ENCODE measurements at places on chromosomes 7 and 10.
A peak's percentile ranks its signal among the peaks of the same experiment; 100 is the strongest.

DNA sequence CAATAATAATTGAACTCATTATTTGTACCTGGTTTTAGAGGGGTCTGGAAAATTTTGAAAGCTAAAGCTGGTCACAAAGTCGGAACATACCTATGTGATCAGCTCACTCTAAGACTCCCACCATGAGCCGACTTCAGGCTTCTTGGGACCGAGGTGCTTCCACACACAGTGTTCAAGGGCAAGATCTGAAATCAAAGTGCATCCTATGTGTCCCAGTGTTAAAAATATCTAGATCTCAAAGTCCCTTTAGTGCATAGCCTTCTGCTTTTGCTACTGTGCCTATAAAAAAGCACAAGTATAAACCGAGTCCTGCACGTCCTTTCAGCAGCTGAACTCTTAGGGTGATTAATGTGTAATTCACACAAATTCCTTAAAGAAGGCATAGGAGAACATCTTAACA, 43.5 kb upstream of the FXYD4 start:
- DNase-seq = no peak

DNA sequence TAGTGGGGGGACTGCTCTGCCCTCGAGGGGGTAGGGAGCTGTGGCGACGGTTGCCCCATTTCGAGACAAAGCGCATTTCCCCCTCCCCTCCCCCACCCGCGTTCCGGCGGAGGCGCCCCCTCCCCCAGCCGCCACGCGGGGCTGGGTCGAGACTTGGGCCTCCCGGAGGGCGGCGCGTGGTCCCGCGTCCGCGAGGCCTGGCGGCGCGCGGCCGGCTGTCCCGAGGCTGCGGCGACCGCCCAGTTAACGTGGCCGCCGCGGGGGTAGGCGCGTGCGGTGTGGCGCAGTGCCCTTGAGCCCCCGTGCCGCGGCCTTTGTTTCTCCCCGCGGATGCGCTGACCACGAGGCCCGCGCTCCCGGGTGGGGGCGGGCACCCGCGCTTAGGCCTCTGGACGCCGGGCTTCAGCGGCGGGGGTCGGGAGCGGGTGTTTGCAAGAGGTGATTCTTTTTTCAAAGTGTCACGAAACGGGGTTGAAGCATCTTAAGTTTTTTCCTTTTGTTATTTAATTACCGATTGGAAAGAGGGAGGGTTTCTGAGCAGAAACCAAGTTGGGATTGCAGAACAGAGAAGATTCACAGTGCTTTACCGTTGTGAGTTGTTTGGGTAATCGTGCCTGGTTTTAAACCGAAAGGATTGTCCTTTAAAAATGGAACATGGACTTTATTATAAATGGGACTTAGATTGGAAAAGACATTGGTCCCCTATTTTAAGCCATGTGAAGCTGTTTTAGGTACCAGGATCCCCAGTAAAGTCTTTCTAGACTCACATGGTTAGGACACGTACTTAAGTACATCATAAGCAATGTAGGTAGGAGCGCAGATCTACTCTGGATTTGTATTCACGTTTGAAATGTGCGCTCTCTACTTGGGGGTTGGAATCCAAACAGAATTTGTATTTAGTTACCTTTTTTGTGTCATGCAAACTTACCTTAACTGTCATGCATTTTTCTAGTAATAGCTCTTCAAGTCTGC, 760 bp downstream of the CBX3 start:
- peak; percentile 84 for DNase-seq

DNA sequence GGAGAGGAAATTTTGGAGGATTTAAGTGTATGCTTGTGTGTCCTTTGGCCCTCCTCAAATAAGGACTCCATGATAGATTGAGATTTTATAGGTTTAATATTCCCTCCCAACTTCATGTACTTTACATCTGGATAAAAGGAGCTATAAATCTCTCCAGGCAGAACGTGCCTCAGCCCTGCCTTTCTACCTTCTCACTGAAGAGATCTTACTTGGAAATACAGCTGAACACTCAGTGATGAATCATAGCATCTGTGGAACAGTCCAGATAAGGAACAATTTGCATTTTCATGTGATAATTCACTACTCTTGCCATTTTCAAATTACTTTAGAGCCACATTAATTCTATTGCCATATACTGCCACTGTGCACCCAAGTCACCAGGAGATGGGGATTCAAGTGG, 364.6 kb upstream of the PODXL start:
- no peak for DNase-seq

DNA sequence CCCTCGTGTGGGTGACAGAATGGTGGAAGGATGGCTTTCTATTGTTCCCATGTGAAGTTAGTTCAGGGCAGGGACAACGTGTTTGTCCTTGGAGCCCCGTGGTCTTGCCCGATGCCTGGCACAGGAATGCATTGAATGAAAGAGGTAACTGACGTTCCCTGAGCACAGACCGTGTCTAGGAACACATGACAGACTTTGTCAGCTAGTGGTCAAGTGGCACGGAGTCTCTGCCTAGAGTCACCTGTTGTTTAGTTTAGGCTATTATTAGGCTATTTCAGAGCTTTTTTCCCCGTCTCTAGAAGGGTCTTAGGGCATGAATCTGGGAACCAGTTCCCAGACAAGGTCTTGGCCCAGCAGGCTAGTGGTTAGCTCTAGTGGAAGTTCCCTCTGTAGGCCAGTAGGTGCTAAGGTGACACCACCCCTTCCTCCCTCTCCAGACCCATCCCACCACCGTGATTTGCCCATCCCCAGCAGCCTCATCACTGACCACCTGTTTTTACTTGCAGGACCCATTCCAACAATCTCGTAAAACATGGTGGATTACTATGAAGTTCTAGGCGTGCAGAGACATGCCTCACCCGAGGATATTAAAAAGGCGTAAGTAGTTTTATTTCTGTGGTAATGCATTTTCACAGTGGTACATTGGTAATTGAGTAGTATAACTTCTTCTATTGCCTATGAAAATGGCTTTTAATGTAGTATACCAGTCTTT, 21.4 kb downstream of the DNAJB6 start:
- DNase-seq = no peak

DNA sequence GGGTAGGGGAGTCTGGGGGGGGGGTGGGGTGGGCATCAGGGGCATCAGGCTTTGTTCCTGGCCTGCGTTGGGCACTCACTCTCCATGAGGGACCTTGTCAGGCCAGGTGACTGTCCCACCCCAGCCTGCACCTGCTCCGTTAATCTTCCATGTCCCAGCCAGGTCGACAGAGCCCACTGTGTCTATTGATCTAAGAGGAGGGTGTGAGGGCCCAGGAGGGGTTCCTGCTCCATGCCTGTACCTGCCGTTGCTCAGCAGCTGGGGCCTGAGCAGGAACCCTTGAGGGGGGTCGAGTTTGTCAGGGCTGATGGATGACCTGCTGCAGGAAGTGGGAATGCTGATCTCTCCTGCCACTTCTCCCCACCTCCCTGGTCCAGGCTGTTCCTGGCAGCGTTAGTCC, 18.6 kb downstream of the NEUROG3 start:
- no peak for DNase-seq

DNA sequence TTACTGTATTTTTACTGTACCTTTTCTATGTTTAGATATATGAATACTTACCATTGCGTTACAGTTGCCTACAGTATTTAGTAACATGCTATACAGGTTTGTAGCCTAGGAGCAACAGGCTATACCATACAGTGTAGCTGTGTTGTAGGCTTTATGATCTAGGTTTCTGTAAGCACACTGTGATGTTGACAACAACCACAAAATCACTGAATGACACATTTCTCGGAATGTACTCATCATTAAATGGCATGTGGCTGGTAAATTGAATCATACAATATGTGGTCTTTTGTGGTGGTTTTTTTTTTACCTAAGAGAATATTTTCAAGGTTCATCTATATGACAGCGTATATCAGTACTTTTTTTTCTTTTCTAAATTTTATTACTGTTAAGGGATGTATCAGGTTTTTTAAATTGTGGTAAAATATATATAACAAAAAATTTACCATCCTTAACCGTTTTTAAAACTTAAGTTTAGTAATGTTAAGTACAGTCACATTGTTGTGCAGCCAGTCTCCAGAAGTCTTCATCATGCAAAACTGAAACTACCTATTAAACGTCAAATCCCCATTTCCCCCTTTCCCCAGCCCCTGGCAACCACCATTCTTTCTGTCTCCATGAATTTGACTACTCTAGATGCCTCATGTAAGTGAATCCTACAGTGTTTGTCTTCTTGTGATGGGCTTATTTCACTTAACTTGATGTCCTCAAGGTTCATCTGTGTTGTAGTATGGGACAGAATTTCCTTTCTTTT, 21.5 kb downstream of the BTAF1 start:
- no peak for DNase-seq

DNA sequence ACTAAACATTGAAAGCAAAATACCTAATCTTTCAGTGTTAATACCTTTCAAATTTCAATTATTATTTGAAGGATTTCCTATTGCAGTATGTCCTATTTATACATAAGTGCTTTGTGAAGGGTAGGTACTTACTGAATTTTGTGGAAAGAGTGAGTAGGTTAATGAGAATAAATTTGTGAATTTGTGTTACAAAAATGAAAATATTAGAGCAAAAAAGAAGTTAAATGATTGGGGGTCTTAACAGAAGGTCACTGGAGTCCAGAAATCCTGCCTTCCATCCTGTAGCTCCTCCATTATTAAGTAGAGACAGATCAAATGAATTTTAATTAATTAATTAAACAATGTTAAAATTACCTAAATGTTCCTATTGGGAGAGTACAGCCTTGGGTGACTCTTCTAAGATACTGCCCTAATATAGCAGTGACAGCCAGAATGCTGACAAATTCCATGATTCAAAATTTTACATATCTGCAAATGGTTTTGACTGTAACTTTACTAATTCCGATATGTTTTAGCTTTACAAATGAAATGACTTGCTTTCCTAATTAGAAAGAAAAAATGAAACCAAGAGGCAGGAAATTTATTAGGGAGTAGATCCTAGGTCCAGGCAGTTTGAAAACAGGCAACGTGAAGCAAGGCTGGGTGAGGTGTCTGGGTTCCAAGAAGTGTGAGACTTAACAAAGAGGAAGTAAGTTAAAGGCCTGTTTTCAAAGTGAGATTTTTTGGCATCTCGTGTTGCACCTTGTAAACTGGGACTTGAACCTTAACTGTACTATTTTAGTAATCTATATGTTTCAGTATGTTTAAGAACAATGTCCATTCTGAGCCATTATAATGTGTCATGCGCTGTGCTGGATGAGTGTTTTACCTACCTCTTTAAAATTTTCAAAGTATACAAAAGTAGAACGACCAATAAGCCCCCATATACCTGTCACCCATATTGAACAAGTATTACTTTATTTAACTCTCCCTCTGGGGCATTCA, 1.5 kb downstream of the PIK3CG start:
- DNase-seq = peak; percentile 85

DNA sequence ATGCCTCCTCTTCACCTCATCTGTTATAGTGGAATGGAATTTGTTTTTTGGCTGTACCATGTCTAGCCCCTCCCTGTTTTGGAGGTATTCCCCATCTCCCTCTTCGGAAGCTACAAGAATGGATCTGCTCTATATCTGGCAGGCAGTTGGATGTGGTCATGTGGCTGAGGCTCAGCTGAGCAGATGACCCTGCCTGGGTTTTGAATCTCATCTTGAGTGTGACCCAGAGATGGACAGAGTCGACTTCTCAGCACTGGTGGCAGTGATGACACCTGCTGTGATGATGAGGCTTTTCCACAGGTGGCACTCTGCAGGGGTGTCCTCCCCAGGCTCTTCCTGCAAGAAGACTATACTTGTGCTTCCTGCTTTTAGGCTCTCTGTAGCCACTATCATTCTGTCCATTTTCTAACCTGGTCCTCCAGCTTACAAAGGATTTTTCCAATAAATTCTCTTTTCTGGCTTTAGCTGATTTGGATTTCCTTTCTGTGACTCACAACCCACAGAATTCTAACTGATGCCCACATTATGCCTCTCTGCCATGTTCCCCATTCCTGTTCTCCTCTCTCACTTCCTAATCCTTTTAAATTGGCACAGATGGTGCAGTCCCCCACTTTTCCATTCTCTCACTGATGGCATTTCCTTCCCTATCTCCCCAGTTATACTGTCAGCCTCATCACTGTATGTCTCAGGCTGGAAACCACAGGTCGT, 7.5 kb upstream of the ARHGAP22 start:
- DNase-seq = no peak

GRCh38 chr7:101567230-101567629, 61.9 kb downstream of the MYL10 start:
- DNase-seq = no peak

GRCh38 chr10:3067118-3067858, at the start of gene PFKP:
Gene PFKP (plus strand): TSS chr10:3067548. CDS start chr10:3067596, 48 bp downstream.
- peak; percentile 36 for DNase-seq

GRCh38 chr10:2137549-2138174, 400.3 kb upstream of the ADARB2 start:
- peak; percentile 6 for DNase-seq

- peak; percentile 98 for DNase-seq
These were observed 91.8 kb downstream of the CREM start for GRCh38 chr10:35218339-35218955.

DNA sequence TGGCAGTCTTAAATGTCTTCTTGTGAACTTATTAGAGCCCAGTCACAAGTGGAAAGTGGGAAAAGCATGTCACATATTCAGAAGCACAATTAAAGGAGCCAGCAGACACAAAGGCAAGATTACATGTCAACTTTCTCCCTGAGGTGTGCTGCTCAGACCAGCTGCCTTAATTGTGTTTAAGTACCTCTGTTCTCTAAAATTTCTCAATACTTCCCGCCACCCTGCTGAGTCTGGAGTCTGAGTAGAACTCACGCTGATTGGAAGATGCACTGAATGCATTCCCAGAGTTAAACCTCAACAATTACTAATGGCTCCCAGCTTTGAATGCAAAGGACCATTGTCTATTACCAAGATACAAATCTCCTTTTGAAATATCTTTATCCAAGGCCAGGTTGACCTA, 166.4 kb upstream of the COBL start:
- DNase-seq = no peak

GRCh38 chr10:27506280-27506679, 2.2 kb downstream of the RAB18 start:
- no peak for DNase-seq

- DNase-seq = no peak
These were observed 24.3 kb upstream of the ITGB8 start for GRCh38 chr7:20306180-20306946.

GRCh38 chr10:75924309-75924902, 493.0 kb downstream of the LRMDA start:
- DNase-seq = peak; percentile 16

GRCh38 chr10:87921931-87922688, 58.7 kb downstream of the PTEN start:
- peak; percentile 80 for DNase-seq

- no peak for DNase-seq
These were observed 4.5 kb downstream of the EIF4H start for GRCh38 chr7:74178632-74179031.
